ENCODE measurements at places on chromosomes 11 and 22.

DNA sequence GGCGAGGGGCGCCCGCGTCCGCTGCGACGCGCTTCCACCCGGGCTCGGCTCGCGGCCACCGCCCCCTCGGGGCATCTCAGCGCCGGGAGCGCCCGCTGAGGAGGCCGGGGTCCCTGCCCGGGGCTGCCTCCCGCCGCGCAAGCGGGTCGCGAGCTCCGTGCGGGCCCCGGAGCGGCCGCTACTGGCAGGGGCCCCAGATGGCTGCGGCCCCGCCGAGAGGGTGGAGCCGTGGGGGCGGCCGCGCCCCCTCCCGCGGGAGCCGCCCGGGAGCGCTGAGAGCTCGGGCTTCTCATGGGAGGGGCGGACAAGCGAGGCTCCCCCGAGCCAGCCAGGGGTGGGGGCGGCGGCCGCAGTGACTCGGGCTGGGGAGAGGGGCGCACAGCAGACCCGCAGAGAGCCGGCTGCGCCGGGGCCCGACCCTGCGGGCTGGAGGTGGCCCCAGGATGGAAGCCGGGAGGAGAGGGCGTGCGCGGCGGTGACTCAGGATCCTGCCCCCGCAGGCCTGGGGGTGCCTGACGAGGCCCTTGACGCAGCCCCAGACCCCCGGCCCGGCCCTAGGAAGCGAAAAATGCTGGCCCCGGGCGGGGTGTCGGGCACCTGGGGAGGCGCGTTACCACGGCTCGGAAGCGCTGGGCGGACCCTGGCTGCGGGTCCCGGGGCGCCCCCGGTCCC lies 603 bp upstream of the ZFTA start:
- DNase-seq = no peak

DNA sequence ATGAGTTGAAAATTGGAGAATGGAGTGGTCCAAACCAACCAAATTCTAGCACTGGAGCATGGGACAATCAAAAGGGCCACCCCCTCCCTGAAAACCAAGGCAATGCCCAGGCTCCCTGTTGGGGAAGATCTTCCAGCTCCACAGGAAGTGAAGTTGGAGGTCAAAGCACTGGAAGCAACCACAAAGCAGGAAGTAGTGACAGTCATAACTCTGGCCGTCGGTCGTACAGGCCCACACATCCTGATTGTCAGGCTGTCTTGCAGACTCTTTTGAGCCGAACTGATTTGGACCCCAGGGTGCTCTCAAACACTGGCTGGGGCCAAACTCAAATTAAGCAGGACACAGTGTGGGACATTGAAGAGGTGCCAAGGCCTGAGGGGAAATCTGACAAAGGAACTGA lies 80.5 kb upstream of the ADSL start:
- no peak for DNase-seq

DNA sequence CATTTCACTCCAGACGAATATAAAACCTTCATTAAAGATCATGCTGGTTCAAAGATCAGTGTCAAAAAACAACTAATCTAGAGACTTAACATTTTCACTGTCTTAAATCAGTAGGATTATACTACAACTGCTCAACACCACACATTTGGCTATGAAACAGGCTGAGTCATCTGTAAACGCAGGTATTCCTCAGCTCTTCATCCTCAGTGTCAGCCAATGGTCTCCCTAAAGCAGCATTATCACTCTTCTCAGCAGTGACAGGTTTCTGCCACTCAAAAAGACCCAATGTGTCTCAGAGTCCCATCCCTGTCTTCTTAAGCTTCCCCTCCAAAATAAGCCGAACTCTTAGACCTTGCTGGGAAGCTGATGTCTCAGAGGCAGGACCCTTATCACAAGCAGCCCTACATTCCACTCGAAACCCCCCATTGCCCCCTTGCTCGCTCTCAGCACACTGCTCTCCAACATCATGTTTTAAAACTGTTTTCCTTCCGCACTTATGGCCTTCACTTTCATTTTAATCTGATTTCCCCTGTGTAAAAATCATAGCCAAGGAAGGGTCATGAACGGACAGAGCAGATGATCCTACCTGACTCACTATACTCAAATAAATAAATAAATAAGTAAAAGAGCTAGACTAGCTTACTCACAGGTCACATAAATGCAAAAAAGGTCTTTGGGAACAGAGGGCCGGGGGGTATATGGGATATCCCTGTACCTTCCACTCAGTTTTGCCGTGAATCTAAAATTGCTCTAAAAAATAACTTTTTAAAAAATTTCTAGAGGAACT lies 23.0 kb downstream of the CDON start:
- no peak for DNase-seq

GRCh38 chr11:44702889-44703288 lies 23.9 kb upstream of the TSPAN18 start:
- no peak for DNase-seq

DNA sequence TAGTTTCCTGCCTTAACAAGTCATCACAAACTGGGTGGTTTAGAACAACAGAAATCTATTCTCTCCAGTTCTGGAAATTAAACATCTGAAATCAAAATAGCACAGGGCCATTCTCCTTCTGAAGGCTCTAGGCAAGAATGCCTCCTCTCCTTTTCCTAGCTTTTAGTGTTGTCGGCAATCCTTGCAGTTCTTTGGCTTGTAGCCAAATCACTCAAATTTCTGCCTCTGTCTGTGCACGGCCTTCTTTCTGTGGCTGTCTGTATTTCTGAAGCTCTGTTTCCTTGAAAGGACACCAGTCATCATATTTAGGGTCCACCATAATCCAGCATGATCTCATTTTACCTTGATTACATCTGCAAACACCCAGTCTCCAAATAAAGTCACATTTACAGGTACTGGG lies 795.5 kb downstream of the METTL15 start:
- no peak for DNase-seq

GRCh38 chr11:95892492-95892891 lies 31.4 kb downstream of the MTMR2 start:
- DNase-seq = no peak

DNA sequence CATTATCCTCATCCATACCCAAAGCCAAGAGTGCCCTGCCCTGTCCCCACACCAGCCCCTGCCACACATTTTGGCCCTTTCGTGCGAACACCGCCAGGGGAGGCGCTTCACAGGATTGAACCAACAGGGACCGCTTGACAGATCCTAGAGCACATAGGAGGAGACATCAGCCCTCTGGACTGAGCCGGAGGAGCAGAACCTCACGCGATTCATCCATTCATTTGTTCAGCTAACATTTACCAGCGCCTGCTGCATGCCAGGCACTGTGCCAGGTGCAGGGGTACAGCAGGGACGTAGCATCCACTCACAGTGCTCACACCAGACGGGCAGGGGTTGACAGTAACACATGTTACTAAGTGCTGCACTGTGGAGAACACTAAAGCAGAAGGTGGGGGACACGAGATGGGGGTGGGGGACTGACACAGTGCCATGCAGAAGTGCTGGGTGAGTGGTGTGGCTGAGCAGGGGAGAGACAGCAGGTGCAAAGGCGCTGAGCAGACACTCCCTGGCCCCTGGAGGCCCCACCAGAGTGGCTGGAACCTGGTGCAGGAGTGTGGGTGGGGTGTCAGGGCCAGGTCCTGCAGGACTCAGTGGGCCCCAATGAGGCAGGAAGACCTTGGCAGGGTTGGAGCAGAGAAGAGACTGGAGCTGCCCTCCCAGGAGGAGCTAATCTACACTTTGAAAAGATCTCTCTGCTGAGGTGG lies 3.4 kb downstream of the GNAZ start:
- no peak for DNase-seq

- no peak for DNase-seq
These were observed 23.5 kb upstream of the RTL6 start for GRCh38 chr22:44521326-44522074.

GRCh38 chr22:41308544-41308947 lies 7.2 kb downstream of the ZC3H7B start:
- no peak for DNase-seq

DNA sequence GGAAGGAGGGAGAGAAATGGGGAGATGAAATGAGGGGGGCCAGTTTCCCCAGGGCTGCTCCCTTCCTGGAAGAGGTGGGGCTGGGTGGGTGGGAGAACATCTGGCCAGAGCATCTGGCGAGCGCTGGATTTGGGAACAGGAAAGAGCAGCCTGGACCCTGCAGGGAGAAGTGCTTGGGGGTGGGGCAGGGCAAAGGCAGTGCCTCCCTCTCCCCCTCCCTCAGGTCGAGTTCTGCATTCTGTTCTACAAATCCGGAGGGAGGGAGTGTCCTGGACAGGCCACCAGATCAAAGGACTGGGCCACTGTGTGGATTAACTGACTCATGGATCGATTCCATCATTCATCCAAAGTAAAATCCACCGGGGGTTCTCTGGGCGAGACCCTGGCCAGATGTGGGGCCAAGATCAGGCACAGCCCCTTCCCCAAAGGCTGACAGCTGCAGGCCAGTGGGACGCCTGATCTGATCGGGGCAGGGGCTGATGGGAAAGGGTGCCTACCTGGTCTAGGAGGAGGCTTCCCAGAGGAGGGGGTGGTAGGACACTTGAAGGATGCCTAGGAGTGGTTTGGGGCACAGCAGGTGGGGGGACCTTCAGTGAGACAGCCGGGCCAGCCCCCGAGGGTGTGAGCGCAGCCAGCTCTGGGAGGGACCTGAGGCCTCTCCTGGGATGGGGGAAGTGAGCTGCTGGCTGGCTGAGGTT lies 57.5 kb downstream of the CACNA1I start:
- no peak for DNase-seq

DNA sequence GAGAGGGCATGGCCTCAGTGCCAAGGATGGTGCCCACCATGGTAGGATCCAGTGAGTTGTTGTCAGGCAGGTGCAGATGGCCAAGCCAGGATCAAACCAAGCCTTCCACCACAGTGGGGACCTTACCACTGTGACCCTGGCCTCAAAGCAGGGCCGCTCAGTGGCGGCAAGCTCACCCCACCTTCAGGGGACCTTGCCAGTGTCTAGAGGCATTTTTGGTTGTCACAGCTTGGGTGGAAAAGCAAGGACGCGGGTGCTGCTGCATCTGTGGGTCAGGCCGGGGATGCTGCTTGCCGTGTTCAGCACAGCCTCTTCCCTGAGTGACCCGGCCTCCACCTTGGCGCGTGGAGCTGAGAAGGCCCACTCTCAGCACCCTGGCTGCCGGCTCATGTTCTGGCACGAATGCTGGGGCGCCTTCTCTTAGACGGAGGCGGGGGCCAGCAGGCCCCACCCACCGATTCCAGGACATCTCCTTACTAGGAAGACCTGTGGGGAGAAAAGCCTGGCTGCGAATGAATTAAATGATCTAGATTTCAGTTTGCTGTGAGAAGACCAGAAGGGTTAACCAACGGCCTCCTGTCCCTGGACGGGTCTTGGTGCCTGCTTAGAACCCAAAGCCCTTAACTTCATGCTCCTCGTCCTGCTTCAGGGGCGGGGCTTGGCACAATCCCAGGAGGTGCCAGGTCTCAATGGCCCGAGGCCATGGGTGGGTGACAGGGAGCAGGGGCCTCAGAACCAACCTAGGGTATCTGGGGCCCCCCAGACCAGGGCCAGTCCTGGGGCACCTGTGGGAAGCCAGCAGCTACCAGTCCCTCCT lies 18.9 kb downstream of the TRMU start:
- no peak for DNase-seq

DNA sequence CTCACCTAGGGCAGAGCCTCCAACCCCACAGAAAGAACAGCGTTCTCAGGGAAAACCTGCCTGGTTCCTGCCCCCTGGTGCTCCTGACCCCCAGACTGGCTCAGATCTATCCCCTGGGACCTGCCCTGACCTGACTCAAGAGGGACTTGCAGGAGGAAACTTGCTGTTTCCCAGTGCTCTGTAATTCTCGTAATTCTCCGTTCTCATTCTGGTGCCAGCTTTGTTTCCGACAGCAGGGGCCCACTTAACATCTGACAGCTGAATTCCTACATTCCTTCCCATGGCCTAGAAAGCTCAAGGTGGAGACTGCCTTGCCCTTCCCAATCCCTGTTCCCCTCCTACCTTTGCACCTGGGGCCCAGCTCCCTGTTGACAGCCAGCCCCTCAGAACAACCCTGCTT lies 12.5 kb upstream of the CSF2RB start:
- DNase-seq = no peak

- no peak for DNase-seq
These were observed 267.6 kb upstream of the TENM4 start for GRCh38 chr11:79708319-79708932.

- DNase-seq = no peak
These were observed 4.4 kb downstream of the MAPK12 start for GRCh38 chr22:50257041-50257440.

GRCh38 chr11:32426819-32427615 lies 8.3 kb downstream of the WT1 start:
- DNase-seq = no peak

DNA sequence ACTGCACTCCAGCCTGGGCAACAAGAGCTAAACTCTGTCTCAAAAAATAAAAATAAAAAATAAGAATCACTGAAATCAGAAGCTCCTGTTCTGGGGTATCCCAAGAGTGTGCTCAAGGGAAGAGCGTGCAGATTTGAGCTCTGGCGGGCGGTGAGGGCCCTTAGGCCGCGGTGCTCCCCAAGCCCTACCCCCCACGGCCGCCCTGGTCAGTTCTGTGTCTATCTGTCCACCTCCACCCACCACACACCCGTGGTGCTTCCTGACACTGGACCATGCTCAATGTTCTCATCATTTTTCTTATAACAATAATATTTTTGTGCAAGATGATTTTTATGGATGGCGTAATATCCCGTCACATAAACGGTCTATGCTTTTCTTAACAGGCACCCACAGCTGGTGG lies 71.1 kb downstream of the RTL6 start:
- no peak for DNase-seq

- no peak for DNase-seq
These were observed 75.3 kb upstream of the NCAM1 start for GRCh38 chr11:112885744-112886433.

- no peak for DNase-seq
These were observed 8.4 kb upstream of the CCKBR start for GRCh38 chr11:6251120-6251733.

GRCh38 chr22:19728836-19729235 lies 5.5 kb downstream of the GP1BB start:
- DNase-seq = no peak

GRCh38 chr11:2700415-2701211 lies 819 bp upstream of the KCNQ1OT1 start:
- DNase-seq = no peak

GRCh38 chr11:118353084-118353710 lies 6.2 kb upstream of the UBE4A start:
- no peak for DNase-seq

GRCh38 chr11:113926273-113927197 lies 21.9 kb downstream of the HTR3B start:
- DNase-seq = no peak

GRCh38 chr11:1763796-1764661 lies at the start of gene CTSD:
CTSD (minus strand) TSS chr11:1763927; CDS start chr11:1763859, 68 bp downstream.
- DNase-seq = peak; percentile 82

- no peak for DNase-seq
These were observed 16.1 kb downstream of the ALKBH8 start for GRCh38 chr11:107549253-107549953.

DNA sequence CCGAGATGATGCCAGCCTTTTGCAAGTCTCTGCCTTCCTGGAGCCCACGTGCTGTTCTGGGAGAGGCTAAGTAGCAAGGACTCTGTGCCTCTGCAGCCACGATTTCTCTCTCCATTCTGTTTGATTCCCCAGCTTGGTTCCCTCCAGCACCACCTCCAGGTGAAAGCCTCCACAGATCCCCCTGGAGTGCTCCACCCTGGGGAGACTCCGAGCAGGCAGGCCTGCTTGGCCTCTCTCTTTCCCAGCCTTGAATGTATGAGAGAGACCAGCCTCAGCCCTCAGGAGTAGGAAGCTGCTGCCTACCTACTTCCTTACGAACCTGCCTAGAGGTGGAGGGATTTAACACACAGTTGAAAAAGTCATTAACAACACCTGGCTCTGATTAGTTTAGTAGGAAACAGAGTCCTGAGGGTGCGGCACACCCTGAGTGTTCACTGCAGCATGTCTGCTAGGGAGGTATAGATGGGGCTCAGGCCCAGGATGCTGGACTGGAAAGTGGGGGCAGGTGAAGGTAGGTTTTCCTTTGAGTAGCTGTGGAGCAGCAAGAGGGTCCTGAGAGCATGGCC lies 22.5 kb downstream of the TMPRSS5 start:
- no peak for DNase-seq
